NCI-H1436 (cell line): ENCODE measurements at places on chromosomes 7 and 10.

GRCh38 chr10:132909491-132910071, 32.8 kb downstream of the CFAP46 start:
- DNase-seq = no peak

DNA sequence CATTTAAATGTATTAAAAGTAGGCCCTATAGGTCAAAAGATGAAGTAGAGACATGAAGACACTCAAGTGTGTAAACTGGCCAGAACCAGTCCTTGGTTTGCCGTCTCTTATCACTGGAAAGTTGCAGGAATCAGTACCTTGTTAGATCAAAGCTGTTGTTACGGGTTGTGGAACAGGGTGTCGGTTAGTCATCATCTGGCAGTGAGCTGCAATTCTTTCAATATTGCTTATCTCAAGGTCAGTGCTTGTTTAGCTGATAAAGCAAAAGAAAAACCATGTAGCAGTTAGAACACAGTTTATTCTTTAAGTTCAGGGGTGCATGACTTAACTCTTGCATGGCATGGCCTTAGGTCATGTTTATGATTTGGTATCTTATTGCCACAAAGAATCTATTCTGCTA, 10.0 kb upstream of the SLC13A1 start:
- no peak for DNase-seq

DNA sequence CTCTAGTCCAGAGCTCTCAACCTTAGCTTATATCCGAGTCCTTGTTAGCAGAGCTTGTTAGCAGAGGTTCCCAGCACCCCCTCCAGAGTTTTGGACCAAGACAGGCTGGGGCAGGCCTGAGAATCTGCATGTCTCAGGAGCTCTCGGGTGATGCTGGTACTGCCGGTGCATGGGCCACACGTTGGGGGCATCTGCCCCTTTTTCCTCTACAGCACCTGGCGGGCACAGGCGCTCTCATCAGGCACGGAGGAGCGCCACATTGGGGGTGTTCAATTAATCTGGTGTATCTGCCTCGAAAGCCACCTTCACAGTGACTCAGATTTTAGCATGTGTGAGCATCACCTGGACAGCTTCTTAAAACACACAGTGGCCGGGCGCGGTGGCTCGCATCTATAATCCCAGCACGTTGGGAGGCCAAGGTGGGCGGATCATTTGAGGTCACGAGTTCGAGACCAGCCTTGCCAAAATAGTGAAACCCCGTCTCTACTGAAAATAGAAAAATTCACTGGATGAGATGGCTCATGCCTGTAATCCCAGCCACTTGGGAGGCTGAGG, 117.7 kb downstream of the ELFN1 start:
- no peak for DNase-seq

- DNase-seq = no peak
Observed at GRCh38 chr7:102918845-102919244, 6.0 kb downstream of the LRRC17 start.

GRCh38 chr10:98394851-98395440, 20.0 kb downstream of the PYROXD2 start:
- DNase-seq = no peak

DNA sequence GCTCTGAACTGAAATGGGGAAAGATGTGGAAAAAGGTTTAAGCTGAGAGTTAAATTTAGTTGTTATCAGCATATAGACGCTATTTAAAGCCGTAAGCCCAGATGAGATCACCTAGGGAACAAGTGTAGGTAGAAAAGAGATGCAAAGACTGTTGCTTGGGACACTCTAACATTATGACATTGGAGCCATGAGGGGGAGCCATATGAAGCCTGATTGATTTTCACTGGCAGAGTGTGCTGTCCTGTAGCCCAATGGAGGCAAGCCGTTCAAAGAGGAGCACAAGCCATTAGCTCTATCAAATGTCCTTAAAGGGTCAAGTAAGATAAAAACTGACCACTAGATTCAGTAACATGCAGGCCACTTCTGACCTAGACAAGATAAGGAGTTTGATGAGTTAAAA, 223.3 kb downstream of the TWIST1 start:
- DNase-seq = no peak
